ENCODE measurements at places on chromosomes 5 and 9.

- no peak for DNase-seq
Measured at GRCh38 chr5:156471893-156472292, 144.9 kb downstream of the SGCD start.

DNA sequence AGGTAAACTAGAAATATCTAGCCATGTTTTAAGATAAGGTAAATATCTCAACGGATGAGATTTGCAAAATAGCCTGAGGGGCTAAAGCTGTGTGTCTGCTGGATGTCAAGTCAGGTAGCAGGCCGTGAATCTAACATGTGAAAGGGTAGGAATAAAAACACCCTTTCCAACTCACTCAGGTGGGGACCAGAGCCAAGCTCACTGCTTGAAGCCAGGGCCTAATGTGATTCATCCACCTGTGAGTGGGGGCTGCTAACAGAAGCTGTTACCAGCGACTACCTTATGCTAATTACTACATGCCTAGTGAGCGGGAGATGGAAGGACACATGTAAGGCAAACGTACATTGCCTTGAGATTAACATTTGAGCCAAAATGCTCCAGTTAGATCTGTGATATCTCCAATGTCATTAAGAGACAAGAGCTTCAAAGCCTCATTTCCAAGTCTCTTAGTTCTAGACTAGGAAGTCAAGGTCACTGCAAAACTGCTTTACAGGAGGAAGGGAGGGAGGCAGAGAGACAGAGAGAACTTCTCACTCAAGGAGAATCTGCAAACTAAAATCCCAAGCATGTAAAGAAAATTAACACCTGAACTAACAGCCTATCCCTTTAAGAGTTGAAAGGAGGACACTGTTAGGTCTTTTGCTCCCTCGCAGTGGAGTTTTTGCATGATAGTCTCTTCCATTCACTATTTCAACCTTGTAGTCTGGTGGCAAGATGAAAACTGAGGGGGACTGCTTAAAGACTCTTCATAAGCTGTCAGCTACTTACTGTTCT lies 141.6 kb upstream of the RPS23 start:
- no peak for DNase-seq

DNA sequence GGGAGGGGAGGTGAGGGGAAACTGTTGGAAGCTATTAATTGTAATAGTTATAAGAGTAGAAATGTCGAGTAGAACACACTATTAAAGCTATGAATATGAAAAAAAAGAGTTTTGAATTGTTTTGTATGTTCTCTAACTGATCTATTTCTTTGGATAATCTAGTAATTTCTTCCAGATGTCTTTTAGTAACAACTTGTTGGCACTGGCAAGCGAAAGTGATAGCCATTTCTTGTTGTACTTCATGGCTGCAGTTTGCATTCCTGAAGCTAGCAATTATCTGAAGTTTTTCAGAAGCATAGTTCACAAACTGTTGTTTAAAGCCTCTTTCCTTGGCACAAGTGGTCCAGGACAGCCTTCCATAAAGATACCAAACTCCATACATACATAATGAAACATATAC lies 49.4 kb upstream of the SPATA31C2 start:
- no peak for DNase-seq

- DNase-seq = no peak
Measured at GRCh38 chr5:133253070-133253469, 201.3 kb downstream of the HSPA4 start.

DNA sequence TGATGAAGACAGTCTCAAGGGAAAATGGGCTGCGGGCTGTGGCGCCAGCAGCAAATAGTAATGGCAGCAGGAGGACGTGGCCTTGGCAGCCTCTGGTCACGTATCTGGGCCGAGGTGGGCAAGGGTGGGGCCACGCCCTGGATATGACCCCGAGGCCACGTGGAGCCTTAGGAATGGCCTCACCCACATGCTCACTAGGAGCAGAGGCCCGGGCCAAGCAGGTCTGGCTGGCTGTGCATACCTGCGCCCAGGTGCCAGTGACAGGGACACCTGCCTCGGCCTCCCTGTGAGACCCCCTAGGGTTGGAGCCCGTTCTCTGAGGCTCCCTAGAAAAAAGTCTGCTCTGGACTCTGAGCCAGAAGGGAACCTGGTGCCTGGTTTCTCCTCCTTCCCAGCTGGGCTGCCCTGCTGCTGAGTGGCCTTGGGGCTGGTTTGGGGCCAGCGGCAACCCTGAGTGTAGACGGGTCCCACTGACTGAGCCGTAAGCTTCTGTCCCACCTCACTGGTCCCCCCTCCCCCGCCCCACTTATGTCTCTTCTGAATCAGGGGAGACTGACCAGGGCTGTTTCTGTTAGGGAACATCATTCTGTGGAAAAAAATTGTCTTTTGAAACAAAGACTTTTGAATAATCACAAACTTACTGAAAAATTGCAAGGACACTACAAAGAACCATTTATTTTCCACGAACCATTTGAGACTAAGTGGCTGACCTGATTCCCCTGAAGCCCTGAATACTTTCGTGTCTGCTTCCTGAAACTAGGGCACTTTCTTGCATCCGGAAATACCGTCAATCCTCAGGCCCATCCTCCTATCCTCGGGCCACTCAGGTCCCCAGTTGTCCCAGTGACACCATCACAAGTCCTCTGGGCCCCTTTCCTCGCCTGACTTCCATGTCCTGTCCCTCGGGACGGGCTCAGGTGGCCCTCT lies 60.8 kb downstream of the WNK2 start:
- DNase-seq = no peak

DNA sequence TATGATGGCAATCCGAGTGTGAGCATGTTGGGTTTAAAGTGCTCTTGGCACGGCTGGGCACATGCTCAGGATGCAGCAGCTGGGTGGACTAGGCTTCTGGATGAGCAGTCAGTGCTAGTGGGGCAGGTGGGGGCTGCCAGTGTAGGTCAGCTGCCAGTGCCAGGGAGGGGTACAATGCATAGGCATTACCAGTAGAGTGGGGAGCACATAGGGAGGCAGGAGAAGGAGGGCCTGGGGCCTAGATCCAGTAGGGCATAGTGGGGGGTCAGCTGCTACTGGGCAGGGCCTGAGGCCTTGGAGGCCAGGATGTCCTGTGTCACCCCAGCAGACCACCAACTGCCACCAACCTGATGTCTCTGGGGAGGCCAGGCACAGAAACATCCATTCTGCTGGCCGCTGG lies 24.2 kb downstream of the ACSL6 start:
- DNase-seq = no peak

Measured in T-helper 1 cell (primary cell).